Amygdala (tissue), 56 donors: ENCODE measurements at places on chromosomes 12 and 14.

DNA sequence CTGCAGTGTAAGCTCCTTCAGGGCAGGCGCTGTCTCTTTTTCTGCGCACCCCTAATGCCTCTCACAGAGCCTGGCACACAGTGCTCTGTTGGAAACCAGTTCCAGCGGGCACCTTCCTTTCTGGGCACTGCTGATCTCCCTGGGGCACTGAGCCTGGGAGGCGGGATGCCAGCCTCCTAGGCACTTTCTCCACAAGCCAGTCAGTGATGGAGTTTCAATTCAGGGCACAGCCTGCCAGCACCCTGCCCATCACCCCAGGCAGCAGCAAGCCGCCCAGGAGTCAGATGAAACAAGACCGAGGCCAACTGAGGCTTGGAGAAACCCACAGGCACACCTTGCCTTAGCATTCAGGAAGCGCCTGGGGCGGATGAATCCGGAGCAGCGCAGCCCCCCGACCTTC, 5.7 kb upstream of the CTDSP2 start:
- peak; percentile 29 for DNase-seq

- DNase-seq = no peak
Observed at GRCh38 chr12:14937689-14938088, 648 bp downstream of the ERP27 start.

DNA sequence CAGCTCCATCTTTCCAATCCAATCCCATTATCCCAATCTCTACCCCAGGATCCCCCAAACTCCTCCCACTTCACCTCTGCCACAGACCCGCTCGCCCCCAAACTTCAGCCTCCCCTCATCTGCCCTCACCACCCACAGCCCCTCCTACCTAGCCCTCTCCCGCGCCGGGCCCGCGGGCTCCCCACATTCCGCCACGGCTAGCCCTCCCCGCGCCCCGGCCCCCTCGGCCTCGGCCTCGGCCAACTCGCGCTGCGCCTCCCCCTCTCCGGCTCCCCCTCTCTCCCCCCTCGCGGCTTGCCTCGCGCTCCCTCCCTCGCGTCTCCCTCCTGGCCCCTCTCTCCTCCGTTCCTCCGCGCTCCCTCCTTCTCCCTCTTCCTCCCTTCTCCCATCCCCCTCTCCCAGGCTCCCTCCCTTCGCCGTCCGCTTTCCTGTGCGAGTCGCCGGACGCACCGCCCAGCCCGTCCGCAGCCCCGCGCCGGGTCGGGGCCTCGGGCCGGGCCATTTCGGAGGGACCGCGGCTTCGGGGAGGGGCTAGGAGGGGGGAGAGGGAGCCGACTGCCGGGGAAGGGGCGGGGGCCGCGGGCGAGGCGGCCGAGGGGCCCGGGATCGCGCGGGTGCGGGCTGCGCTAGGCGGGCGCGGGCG, at the start of gene ATN1:
ATN1 (plus strand) TSS at position 581 of the 643 bp plus-strand sequence. CDS start 6,043 bp downstream, outside the sequence.
- peak; percentile 76 for DNase-seq

DNA sequence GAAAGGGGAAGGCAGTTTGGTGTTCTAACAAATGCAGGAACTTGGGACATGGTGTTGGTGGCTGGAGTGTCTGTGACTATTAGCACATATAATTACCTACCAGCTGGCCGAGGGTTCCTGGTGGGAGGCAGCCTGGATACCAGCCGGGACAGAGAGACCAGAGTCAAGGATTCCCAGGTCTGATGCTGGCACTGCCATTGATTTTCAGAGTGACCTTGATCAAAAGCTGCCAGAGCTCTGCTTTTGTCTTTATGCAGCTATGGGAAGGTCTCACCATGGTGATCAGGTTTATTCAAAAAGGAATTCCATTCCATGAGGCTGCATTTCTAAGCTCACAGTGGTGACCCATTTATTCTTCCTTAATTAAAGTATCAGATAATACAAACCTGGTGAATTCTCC, 101.0 kb upstream of the PWP1 start:
- DNase-seq = no peak

- DNase-seq = no peak
Observed at GRCh38 chr12:13181375-13182070, 15.0 kb upstream of the EMP1 start.
